ENCODE measurements at places on chromosomes 5 and 9.

- peak; percentile 60 for DNase-seq
Measured at GRCh38 chr9:2087500-2088313, 72.6 kb downstream of the SMARCA2 start.

DNA sequence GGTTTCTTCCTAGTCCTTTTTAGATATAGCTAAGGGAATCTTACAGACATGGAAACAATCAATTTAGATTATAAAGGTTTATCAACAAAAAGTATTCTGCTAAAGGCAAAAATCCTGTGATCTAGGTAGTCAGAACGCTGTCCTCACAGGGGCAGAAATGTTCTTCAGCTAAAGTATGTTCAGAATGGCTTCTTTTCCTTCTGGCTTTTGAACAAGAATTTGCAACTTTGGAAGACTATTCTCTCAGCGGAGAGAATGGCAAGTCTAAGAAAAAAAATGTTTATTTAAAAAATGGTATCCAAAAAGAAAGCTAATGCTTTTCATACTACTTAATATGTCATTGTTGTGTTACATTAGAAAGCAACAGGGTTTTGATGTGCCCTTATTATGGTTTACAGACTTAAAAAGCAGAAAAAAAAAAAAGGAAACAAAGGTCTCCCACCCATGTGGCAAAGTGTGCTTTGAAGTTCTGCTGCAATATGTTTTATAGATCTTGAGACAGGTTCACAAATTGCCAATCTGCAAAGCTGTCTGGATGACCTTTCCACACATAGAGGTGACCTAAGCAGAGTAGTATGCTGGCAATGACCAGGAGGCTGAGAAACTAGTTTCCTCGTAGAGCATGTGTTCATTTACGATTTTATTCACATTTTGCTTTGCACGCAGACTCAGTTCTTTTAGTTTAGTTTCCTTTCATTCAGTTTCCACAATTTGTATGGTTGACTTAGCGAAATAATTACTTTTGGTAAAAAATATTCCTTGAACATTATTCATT lies 45.1 kb upstream of the PJA2 start:
- peak; percentile 65 for DNase-seq

- DNase-seq = no peak
Measured at GRCh38 chr5:98415663-98416062, 357.8 kb upstream of the RGMB start.

DNA sequence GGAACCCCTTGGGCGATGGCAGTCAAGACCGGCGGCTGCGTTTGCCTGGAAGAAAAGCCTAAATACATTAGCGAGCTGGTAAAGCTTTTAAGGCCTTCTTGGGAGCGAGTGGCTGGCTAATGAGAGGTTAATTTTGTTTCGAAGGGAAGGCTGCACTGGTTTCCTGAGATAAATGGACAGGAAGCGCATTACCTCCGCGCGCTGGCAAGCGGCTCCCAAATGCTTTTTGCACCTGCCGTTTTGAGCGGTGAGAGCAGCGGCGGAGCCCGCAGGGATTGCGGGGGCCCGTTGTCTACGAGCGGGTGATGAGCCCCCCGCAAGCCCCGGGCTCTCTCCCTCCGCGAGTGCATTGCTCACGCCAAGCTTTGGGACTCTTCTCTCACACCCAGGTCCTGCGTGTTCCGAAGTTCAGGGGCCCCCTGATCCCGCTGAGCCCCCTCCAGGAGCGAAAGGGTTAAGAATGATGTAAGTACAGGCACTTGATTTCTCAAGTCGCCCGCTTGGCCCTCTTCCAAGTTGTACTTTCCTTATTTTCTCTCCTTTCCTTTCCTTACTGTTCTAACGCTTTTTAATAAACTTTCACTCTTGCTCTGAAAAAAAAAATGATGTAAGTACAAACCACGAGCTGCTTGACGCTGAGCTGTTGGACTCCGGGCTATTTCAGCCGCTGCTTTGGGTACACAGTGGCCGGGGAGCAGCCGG lies 3.1 kb upstream of the RGMB start:
- peak; percentile 69 for DNase-seq

DNA sequence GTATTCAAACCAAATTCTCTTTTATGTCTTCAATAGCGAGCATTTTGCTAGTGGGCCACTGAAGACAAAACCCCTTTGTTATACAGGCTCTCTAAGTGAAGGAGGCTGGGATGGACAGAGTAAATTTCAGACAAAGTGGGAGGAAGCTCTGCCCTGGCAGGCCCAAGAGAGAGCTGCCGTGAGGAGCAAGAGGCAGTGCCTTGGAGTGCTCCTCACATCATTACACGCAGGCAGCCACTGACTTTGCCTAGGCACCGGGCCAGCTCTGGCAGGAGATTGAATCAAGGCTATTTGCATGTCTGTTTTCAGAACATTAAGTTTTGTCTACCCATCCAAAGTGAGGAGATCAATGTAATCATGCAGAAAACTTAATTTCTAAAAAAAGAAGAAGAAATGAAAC lies 167.7 kb downstream of the CCDC192 start:
- peak; percentile 78 for DNase-seq

- no peak for DNase-seq
Measured at GRCh38 chr9:91489361-91489899, 65.8 kb upstream of the NFIL3 start.

- DNase-seq = no peak
Measured at GRCh38 chr9:109315480-109316206, 5.2 kb downstream of the EPB41L4B start.

GRCh38 chr9:92749934-92750315 lies 14.7 kb downstream of the BICD2 start:
- peak; percentile 26 for DNase-seq

- no peak for DNase-seq
Measured at GRCh38 chr5:115514220-115514619, 30.4 kb downstream of the FEM1C start.

GRCh38 chr5:170420806-170421412 lies 31.7 kb upstream of the KCNMB1 start:
- peak; percentile 82 for DNase-seq

DNA sequence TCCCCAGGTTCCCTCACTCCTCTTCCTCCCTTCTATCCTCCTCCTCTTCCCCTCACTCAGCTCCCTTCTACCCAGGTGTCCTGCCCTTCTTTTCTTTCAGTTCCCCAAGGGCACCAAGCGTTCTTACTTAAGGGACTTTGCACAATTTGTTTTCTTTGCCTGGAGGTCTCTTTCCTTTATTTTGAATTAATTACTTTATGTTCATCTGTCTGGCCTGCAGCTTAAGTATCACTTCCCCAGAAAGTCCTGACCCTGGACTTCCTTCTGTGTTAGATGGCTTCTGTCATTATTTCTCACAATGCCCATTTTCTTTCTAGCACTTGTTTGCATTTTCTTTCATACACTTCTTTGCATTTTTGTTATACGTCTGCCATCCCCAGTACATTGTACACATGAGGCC lies 350.6 kb downstream of the SH3GL2 start:
- no peak for DNase-seq

GRCh38 chr5:45793638-45794532 lies 97.7 kb upstream of the HCN1 start:
- no peak for DNase-seq

Measured in fibroblast of pulmonary artery (primary cell).